T-cell (primary cell): ENCODE measurements at places on chromosomes 7 and 10.

GRCh38 chr7:22864855-22865601 lies 42.4 kb upstream of the TOMM7 start:
- no peak for DNase-seq
- no peaks in the 10 kb centered on the region for H3K36me3 ChIP-seq
- no peaks in the 10 kb centered on the region for H3K4me1 ChIP-seq
- no peak overlapping the region for H3K4me3 ChIP-seq
- H3K27me3 ChIP-seq = no peaks in the 10 kb centered on the region

DNA sequence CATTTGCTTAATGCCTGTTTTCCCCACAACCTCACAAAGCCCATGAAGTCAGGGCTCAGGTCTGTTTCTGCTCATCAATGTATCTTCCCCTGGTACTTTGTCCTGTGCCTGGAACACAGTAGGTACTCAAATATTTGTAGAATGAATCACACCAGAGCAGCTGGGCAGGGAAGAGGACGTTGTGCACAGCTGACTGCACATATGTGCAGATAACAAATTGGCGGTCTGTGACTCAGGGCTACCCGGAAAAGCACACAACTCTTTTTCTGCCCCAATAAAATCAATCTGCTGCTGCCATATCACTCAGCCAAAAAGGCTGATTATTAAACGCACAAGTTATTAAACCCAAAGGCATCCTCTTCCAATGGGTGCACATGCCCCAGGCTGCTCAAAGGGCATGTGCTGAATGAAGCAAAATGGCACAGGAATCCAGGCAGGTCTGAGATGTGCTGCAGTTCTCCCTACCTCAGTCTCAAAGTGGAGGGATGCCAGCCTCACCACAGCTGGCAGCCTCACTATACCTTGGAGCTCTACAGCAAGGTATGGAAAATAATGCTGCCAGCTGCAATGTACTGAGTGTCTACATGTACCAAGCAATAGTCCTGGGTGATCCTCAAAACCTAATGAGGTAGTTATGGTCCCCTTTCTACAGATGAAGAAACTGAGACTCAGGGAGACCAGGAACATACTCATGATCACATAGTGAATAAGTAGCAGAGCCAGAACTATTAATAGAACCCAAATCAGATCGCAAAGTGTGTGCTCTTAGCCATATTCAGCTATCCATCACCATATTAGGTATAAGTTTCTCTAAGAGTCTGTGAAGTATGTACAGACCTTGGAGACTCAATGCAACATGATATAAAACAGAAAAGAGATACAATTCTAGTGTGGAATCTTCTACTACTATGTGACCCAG lies 43.4 kb downstream of the SORBS1 start:
- no peaks in the 10 kb centered on the region for H3K4me1 ChIP-seq
- H3K36me3 ChIP-seq = no peaks in the 10 kb centered on the region

DNA sequence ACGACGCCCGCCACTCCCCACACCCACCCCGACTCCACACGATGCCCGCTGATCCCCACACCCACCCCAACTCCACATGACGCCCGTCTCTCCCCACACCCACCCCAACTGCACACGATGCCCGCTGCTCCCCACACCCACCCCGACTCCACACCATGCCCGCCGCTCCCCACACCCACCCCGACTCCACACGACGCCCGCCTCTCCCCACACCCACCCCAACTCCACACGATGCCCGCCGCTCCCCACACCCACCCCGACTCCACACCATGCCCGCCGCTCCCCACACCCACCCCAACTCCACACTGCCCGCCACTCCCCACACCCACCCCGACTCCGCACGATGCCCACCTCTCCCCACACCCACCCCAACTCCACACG lies 317.0 kb downstream of the DNAJB6 start:
- no peak overlapping the region for H3K27ac ChIP-seq
- no peaks in the 10 kb centered on the region for H3K36me3 ChIP-seq
- H3K27me3 ChIP-seq = no peaks in the 10 kb centered on the region
- no peak for DNase-seq
- no peak overlapping the region for H3K4me3 ChIP-seq
- peaks cover 9% of the 10 kb centered on the region for H3K4me1 ChIP-seq

- DNase-seq = no peak
- no peaks in the 10 kb centered on the region for H3K27me3 ChIP-seq
- no peak overlapping the region for H3K27ac ChIP-seq
- no peak overlapping the region for H3K4me3 ChIP-seq
Observed at GRCh38 chr7:30175636-30176147, 40.9 kb downstream of the MTURN start.

DNA sequence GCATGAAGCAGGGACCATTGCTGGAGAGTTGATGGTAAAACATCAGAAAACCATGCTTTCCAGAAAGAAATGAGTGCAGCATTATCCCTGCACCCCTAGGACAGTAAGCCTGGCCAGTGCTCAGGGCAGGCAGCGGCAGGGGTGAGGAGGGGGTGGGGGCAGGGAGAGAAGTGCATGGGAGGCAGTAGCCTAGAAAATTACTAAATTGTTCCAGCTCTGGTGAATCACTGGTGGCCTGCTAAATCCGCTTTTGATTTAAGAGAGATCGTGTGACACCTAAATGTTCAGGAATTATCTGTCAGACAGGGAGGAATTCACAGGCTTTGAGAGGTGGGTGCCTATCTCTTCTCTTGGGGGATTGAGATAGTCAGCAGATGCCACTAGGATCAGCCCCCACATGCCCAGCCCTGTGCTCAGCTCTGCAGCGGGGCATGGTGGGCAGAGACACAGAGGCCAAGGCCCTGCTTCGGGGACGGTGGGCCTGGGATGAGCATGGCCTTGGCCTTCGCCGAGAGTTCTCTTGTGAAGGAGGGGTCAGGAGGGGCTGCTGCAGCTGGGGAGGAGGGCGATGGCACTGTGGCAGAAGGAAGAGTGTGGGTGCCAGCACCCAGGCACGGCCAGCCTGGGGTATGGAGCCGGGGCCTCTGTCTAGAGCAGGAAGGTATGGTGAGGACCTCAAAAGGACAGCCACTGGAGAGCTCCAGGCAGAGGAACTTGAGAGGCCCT lies 5.0 kb upstream of the AQP1 start:
- no peak for DNase-seq
- no peaks in the 10 kb centered on the region for H3K4me1 ChIP-seq
- H3K27me3 ChIP-seq = peaks cover 18% of the 10 kb centered on the region
- H3K27ac ChIP-seq = no peak overlapping the region
- no peaks in the 10 kb centered on the region for H3K36me3 ChIP-seq
- no peak overlapping the region for H3K4me3 ChIP-seq

GRCh38 chr7:116570306-116570705 lies 45.5 kb downstream of the CAV1 start:
- H3K4me1 ChIP-seq = no peaks in the 10 kb centered on the region
- H3K27me3 ChIP-seq = no peaks in the 10 kb centered on the region
- no peaks in the 10 kb centered on the region for H3K36me3 ChIP-seq
- H3K4me3 ChIP-seq = no peak overlapping the region
- DNase-seq = no peak

DNA sequence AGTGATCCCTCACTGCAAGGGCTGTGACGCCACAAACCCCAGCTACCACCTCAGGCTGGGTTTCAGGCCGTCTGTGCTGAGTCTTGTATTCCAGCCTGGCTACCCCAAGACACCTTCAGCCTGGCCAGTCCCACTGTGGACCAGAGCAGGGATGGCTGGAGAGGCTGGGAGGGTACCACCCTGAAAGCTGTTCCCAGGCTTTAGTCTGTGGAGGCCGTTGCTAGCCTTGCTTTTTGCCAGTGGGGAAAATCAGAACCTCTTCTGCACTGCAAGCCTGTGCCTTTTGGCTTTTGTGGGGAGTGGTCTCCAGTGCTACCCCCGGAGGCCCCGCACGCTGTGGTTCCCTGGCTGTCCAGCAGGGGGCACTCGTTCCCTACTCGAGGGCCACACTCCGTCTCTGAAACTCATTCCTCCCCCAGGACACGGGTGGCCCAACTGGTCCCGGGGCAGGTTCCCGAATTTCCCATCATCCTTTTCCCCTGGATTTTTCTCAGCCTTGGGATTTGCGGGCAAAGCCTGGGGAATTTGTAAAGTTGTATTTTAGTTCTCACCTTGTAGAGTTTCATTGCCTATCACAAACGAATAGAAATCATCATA lies 128.4 kb upstream of the BTBD16 start:
- no peaks in the 10 kb centered on the region for H3K27me3 ChIP-seq
- H3K4me3 ChIP-seq = no peak overlapping the region
- no peaks in the 10 kb centered on the region for H3K4me1 ChIP-seq

DNA sequence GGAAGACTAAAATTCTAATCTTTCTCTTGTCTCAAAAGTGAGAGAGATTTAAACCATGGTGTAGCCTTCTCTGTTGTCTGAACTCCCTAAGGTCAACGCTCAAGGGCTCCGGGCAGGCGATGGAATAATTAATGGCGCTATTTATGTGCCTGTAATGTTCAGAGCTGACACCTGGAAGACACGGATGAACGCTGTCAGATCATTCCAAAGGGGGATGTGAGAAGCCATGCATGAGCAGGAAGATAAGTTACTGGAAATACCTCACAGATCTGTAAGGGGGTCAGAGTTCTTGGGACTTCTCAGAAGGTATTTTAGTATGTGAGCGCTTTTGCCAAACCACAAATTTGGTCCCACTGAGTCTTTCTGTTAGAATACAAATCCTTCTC lies 73.3 kb upstream of the MTPN start:
- H3K27me3 ChIP-seq = no peaks in the 10 kb centered on the region
- H3K4me1 ChIP-seq = no peaks in the 10 kb centered on the region
- no peak overlapping the region for H3K4me3 ChIP-seq
- no peak overlapping the region for H3K27ac ChIP-seq

- no peak for DNase-seq
- no peak overlapping the region for H3K4me3 ChIP-seq
- H3K36me3 ChIP-seq = no peaks in the 10 kb centered on the region
- H3K27ac ChIP-seq = no peak overlapping the region
- H3K27me3 ChIP-seq = no peaks in the 10 kb centered on the region
- H3K4me1 ChIP-seq = no peaks in the 10 kb centered on the region
Observed at GRCh38 chr10:62912086-62912485, 95.9 kb upstream of the EGR2 start.

DNA sequence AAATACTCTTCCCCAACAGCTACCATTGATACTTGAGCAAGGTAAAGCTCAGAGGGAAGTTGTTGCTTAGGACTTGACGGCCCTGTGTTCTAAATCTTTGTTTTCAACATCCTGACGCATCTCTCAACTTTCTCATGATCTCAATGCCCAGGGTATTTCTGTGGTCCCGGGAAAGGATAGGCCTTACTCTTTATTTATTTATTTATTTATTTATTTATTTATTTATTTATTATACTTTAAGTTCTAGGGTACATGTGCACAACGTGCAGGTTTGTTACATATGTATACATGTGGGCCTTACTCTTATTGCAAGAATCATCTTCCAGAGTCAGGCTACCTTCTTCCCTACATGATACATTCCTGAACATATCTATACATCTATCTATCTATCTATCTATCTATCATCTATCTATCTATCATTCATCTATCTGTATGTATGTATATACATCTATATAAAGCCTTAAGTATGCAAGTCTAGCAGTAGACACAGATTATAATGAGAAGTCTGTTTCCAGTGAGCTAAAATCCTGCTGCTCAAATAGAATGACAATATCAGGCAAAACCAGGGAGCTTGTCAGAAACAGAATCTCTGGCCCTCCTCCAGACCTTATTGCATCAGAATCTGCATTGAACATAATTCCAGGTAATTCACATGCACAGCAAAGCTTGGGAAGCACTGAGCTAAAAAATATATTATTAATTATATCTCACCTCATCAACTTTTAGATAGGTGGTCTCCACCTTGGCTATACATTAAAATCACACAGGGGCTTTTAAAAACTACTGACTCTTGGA lies 12.2 kb upstream of the CPA5 start:
- no peak for DNase-seq
- no peak overlapping the region for H3K27ac ChIP-seq
- no peaks in the 10 kb centered on the region for H3K4me1 ChIP-seq
- H3K36me3 ChIP-seq = no peaks in the 10 kb centered on the region
- H3K27me3 ChIP-seq = no peaks in the 10 kb centered on the region
- no peak overlapping the region for H3K4me3 ChIP-seq

DNA sequence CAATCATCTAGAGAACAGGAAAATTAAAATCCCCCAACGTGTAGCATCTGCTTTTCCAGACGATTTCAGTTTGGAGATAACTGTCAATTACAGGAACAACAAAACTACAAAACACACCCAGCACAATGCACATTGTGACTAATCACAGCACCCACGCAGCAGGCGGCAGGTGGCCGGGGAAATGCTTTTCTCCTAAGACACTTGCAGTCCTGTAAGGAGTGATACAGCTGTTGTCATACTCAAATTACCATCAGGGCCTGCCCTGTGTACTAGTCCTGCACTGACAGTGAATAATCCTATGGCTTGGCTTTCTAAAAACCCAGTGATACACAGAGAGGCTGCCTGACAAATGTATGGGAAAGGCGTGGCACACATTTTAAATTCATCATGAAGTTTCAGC lies 37.8 kb downstream of the COBL start:
- no peak overlapping the region for H3K27ac ChIP-seq
- H3K4me3 ChIP-seq = no peak overlapping the region
- H3K36me3 ChIP-seq = no peaks in the 10 kb centered on the region
- no peak for DNase-seq
- H3K27me3 ChIP-seq = peaks cover 5% of the 10 kb centered on the region
- H3K4me1 ChIP-seq = no peaks in the 10 kb centered on the region

DNA sequence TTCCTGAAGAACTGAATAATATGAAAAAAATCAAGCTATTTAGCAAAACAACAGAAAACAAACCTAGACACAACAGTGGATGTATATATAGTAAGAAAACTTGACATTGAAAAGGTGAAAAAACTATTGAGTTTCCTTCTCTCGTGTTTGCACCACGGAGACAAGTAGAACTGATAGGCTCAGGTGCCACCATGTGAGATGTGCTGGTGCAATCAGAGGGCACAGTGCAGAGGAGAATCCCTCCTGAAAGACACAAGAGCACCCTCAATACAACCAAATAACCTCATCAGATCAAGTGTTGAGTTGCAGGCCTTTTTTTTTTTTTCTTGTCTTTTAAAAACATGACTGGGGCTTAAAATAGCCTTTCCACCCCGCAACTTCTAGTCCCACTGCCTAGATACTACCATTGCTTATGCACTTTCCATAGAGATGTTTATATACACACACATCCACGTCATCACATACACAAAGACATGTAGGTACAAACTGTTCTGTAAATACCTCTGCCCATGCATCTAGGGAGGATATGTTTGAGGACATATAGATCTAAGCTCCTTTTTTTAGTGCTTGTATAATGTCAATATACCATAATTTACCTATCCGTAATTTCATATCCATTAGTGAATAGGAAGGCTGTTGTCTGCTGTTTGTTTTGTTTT lies 54.1 kb downstream of the UBE2H start:
- no peak for DNase-seq
- no peaks in the 10 kb centered on the region for H3K36me3 ChIP-seq
- no peak overlapping the region for H3K4me3 ChIP-seq

- H3K36me3 ChIP-seq = no peaks in the 10 kb centered on the region
- H3K4me3 ChIP-seq = no peak overlapping the region
- H3K27me3 ChIP-seq = peaks cover 31% of the 10 kb centered on the region
Observed at GRCh38 chr7:156378806-156379205, 261.8 kb upstream of the RNF32 start.
